ENCODE measurements at places on chromosomes 2 and 18. TPM values are rescaled to one million over a fixed set of nuclear protein-coding genes. Genes with fewer than 3 reads are reported as not detected.

- no peaks in the 10 kb centered on the region for H3K36me3 ChIP-seq
- no peak overlapping the region for H3K27ac ChIP-seq
- no peak for DNase-seq
- no peak overlapping the region for H3K4me3 ChIP-seq
- H3K27me3 ChIP-seq: peaks cover 21% of the 10 kb centered on the region
- H3K4me1 ChIP-seq: peaks cover 2% of the 10 kb centered on the region
Observed at GRCh38 chr2:168404764-168405163, 51.3 kb upstream of the CERS6 start.

DNA sequence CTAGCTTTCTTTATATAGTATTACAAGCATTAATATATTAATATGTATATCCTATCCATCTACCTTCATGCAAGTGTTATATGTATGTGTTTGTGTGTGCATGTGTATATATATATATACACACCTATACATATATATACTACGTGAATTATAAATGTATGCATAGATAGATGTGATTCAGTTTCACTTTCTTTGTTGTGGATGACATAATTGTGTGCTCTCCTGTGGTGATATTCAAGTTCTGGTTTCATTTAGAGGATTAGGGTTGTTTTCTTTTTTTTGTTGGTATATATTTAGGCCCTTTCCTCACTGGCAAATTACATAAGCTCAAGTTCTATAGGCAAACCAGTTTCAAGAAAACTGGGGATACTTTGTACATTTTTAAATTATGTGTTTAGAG, 225.7 kb upstream of the FANCL start:
- no peaks in the 10 kb centered on the region for H3K4me1 ChIP-seq
- no peak for DNase-seq
- no peak overlapping the region for H3K27ac ChIP-seq
- no peak overlapping the region for H3K4me3 ChIP-seq
- H3K36me3 ChIP-seq: no peaks in the 10 kb centered on the region

- DNase-seq: no peak
- no peak overlapping the region for H3K4me3 ChIP-seq
- no peaks in the 10 kb centered on the region for H3K36me3 ChIP-seq
- no peak overlapping the region for H3K27ac ChIP-seq
- H3K27me3 ChIP-seq: no peaks in the 10 kb centered on the region
- no peaks in the 10 kb centered on the region for H3K4me1 ChIP-seq
Observed at GRCh38 chr2:158779621-158780020, 15.5 kb upstream of the DAPL1 start.

- no peak for DNase-seq
- H3K27me3 ChIP-seq: no peaks in the 10 kb centered on the region
- H3K4me1 ChIP-seq: peaks cover 9% of the 10 kb centered on the region
- no peak overlapping the region for H3K27ac ChIP-seq
- H3K4me3 ChIP-seq: no peak overlapping the region
Observed at GRCh38 chr18:13548966-13549879, 177.1 kb downstream of the FAM210A start.

- no peak overlapping the region for H3K27ac ChIP-seq
- no peaks in the 10 kb centered on the region for H3K27me3 ChIP-seq
- DNase-seq: no peak
- H3K4me3 ChIP-seq: no peak overlapping the region
Observed at GRCh38 chr18:68520406-68521075, 194.4 kb downstream of the TMX3 start.

DNA sequence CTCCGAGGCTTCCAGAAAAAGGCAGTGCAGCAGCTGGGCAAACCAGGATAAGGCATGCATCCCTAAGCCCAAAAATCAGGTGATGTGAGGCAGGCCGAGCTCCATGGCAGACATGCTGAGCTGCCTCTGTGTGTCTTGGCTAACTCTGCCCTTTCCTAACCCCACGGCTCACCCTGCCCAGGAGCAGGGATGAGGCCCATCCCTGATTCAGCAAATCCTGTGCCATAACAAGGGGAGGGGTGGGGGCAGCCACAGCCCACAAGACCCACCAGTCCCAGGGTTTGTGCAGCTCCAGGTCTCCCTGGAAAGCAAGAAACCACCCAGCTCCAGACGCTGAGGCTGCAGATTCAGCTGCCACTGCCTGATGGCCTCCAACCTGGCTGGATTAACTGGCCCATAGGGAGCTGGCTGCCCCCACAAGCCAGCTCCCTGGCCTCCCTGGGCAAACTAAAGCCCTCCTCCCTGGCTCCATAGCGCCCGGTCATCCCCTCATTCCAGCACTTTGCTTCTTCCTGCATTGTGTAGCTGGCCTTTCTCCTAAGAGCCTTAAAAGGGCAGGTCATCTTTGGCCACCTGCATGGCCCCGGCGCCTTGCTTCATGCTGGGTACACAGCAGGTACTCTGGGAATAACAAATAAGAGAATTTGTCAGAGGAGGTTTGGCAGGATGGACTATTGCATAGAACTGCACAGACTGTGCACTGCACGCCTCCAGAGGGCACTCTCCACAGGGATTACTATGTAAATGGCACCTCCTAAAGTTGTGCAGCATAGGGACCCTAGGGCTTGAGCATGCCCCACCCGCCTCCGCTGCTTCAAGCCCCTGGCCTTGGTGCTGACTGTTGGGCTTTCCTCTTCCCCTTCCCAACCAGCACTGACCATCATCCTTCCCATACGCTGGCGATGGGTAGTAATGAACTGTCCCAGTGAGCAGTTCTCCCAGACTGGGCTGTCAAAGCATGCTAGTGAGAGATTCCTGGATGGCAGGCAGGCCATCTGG, 10.7 kb downstream of the STEAP3 start:
- H3K4me3 ChIP-seq: no peak overlapping the region
- H3K27ac ChIP-seq: no peak overlapping the region
- H3K4me1 ChIP-seq: no peaks in the 10 kb centered on the region
- DNase-seq: no peak
- H3K27me3 ChIP-seq: no peaks in the 10 kb centered on the region

- no peak overlapping the region for H3K27ac ChIP-seq
- peaks cover 72% of the 10 kb centered on the region for H3K4me1 ChIP-seq
- DNase-seq: no peak
- no peaks in the 10 kb centered on the region for H3K27me3 ChIP-seq
- no peak overlapping the region for H3K4me3 ChIP-seq
Observed at GRCh38 chr18:13278062-13278630, 59.6 kb downstream of the LDLRAD4 start.

DNA sequence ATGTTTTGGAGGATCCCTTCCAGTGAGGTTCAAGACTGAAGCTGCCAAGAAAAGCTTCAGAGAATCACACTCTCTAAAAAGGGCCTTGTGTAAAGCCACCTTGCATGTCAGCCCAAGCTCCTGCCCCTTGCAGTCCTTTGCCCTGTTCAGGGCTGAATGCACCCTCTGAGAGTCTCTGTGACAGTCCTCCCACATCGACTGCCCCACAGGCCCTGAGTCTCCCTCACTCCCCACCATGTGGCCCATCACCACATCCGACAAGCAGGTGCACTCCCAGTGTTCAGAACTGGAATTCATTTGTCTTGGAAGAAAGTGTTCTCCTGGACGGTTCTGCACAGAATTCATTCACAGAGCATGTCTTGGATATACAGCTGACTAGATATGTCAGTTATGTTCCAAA, 31.0 kb downstream of the BCL11A start:
- no peak overlapping the region for H3K27ac ChIP-seq
- H3K27me3 ChIP-seq: peaks cover 26% of the 10 kb centered on the region
- H3K4me3 ChIP-seq: no peak overlapping the region
- H3K4me1 ChIP-seq: peaks cover 1% of the 10 kb centered on the region
- no peak for DNase-seq

GRCh38 chr2:1546023-1546591, 132.8 kb downstream of the TPO start:
- no peaks in the 10 kb centered on the region for H3K27me3 ChIP-seq
- no peaks in the 10 kb centered on the region for H3K36me3 ChIP-seq
- no peak overlapping the region for H3K27ac ChIP-seq
- DNase-seq: peak; percentile 17
- H3K4me3 ChIP-seq: no peak overlapping the region
- peaks cover 3% of the 10 kb centered on the region for H3K4me1 ChIP-seq

NT5DC4 gene
- total RNA-seq: not detected

HOXD12 gene
- total RNA-seq: not detected

GRCh38 chr18:28350821-28351220, 173.9 kb upstream of the CDH2 start:
- no peaks in the 10 kb centered on the region for H3K36me3 ChIP-seq
- H3K27me3 ChIP-seq: no peaks in the 10 kb centered on the region
- no peak overlapping the region for H3K27ac ChIP-seq

GRCh38 chr18:79483971-79484491, 88.3 kb downstream of the NFATC1 start:
- H3K4me1 ChIP-seq: no peaks in the 10 kb centered on the region
- H3K36me3 ChIP-seq: peaks cover 17% of the 10 kb centered on the region
- no peak for DNase-seq
- no peak overlapping the region for H3K4me3 ChIP-seq
- no peaks in the 10 kb centered on the region for H3K27me3 ChIP-seq
- no peak overlapping the region for H3K27ac ChIP-seq

DNA sequence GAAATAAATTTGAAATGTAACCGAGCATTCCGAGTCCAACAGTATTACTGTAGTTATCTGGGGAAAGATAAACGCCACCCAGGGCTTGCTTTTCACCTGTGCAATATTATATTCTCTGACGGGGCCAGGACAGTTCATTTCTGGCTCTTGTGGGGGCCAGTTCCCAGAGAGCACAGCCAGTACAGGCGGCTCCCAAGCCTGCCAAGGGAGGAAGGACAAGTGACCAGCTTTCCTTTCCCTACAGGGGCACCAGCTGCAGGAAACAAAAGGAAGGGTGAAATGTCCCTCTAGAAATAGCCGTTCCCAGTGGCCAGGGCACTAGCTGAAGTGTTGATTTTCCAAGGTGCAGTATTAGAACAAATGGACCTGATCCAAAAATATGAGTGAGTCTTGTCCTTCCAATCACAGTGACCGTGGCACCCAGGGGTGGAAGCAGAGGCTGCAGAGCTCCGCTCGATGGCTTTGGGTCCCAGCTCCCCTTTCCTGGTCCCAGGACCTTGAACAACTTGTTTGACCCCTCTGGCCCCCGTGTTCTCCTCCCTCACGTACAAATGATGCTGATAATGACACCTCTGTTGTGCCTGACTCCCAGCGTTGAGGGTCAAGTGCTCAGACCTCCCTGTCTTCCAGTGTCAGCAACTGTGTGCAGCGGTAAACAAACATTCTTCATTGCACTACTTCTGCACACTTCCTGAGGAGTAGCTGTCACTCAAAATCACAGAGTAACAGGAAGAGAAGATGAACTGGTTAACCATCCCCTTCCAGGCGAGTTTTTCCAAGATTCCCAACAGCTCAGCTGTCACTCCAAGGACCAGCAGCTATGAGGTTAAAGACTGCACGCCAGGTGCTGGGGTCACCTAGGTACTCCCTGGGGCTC, 40.9 kb downstream of the GYPC start:
- no peak overlapping the region for H3K4me3 ChIP-seq
- H3K4me1 ChIP-seq: peaks cover 6% of the 10 kb centered on the region
- H3K27ac ChIP-seq: no peak overlapping the region
- H3K36me3 ChIP-seq: peaks cover 84% of the 10 kb centered on the region

- no peak for DNase-seq
- H3K4me3 ChIP-seq: no peak overlapping the region
- H3K27ac ChIP-seq: no peak overlapping the region
- H3K4me1 ChIP-seq: peaks cover 24% of the 10 kb centered on the region
- H3K36me3 ChIP-seq: no peaks in the 10 kb centered on the region
- H3K27me3 ChIP-seq: peaks cover 5% of the 10 kb centered on the region
Observed at GRCh38 chr2:233996461-233996860, 54.0 kb upstream of the SPP2 start.

RDH14 gene
- total RNA-seq: 15.2 TPM

KRTCAP3 gene
- total RNA-seq: 7.5 TPM

CLEC4F gene
- not detected for total RNA-seq

ATF2 gene
- 65.9 TPM for total RNA-seq

DNA sequence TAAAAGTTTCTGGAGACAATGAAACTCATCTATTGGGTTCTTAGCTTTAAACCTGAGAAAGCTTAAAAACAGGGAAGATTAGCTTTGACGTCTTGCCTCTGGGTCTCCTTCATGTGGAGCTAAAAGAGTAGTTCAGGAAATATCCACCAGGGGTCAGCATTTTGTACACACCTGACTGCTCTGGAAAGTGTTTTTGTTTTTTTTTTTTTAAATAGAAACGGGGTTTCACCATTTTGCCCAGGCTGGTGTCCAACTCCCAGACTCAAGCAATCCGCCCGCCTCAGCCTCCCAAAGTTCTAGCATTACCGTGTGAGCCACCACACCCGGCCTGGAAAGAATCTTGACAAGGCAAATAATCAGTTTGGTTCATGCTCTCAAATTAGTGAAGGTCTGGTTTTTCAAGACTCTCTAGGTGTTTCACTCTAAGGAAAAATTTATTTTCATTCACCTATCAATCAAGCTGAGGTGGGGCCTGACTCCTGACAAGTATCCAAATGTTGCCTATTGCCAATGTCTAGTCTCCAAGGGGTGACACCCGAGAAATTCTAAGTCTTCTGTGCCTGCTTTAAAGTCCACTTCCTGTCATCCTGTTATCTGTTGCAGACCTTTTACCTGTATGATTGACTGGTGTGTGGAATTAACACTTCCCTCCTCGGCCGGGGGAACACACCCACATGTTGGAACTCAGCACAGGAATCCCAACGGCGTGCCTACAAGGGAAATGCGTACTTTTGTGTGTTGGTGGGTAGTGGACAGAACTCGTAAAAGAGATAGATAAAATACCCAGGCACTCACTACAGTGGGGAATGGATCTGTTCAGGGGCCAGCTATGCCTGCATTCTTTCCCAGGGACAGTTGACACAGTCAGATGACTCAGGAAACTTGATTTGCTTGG, 11.3 kb downstream of the IL1RN start:
- peak; percentile 50 for DNase-seq
- H3K27me3 ChIP-seq: peaks cover 3% of the 10 kb centered on the region
- H3K27ac ChIP-seq: no peak overlapping the region
- H3K36me3 ChIP-seq: no peaks in the 10 kb centered on the region
- peaks cover 35% of the 10 kb centered on the region for H3K4me1 ChIP-seq

SULT1C4 gene
- total RNA-seq: not detected

DNA sequence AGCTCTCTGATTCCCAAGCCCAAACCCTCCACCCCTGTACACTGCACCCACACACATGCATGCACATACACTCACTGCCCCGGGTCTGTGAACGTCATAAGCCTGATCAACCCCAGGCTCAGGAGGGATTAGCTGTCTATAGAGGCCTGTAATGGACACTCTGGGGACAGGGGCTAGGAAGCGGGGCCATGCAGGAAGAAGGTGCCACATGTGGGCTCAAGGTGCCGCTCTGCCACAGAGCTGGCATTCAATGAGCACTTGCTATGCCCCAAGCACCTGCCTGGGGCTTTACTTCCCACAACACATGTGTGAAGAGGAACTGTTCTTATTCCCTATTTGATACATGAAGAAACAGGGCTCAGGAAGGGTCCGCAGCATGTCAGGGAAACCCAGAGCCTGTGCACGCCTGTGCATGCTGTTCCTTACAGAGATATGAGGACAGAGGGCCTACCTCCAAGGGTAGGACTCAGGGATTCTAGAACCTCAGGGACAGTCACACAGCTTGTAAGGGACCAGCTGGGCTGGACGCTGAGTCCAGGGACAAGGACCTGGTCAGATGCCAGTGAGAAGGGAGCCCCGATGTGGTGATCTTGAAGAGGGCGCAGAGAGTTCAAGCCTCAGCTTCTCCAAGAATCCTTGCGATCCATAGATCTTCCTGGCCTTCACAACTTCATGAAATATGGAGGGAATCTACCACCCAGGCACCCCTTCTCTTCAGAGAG, 5.0 kb downstream of the BIN1 start:
- no peak overlapping the region for H3K27ac ChIP-seq
- H3K27me3 ChIP-seq: peaks cover 17% of the 10 kb centered on the region
- no peaks in the 10 kb centered on the region for H3K4me1 ChIP-seq
- DNase-seq: no peak
- H3K4me3 ChIP-seq: no peak overlapping the region

PSTPIP2 gene
- 39.0 TPM for total RNA-seq

GRCh38 chr2:241003369-241003768, 5.0 kb downstream of the SNED1 start:
- no peaks in the 10 kb centered on the region for H3K36me3 ChIP-seq
- H3K27me3 ChIP-seq: peaks cover 28% of the 10 kb centered on the region
- peak; percentile 2 for DNase-seq
- H3K4me3 ChIP-seq: no peak overlapping the region
